Caudate nucleus (tissue), 63 donors: ENCODE measurements at places on chromosomes 2 and 18.

DNA sequence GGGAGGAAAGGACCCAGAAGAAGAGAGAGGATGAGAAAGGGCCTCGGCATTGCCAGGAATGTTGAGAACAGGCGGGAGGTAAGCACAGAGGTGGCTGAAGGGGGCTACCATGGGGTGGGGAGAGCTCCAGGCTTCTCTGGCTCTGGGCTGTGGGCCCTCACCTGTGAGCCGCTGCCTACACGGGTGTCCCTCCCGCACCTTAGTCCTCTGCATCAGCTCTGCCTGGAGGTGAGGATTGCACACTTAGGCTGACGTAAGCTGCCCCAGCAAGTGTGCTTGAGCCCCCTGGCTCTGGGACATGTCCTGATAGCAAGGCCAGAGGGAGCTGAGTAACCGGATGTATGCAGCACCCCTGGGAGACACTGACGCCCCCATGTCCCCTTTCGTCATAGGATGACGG lies 33.9 kb downstream of the TMEM18 start:
- no peak for DNase-seq

- no peak for DNase-seq
Measured at GRCh38 chr2:235063471-235063961, 111.7 kb downstream of the SH3BP4 start.

- no peak for DNase-seq
Measured at GRCh38 chr2:132651115-132652045, 18.6 kb downstream of the LYPD1 start.

DNA sequence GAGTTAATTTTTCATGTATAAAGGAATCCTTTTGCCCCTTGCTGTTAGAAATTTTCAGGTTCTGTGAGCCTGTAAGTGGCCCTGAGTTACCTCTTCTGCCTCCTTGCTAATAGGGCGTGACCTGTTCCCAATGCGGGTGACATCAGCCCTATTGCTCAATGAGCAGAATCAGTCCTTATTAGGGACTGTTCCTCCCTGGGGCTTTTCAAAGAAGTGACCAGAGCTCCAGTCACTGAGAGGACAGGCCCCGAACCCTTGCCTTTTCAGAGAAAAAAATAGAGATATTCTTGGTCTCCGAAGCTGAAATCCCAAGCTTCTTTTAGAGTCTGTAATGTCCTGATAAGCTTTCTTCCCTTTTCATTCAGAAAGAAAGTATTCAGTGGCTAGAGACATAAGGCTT lies 8.2 kb upstream of the APOB start:
- no peak for DNase-seq

- DNase-seq = no peak
Measured at GRCh38 chr2:176193048-176193447, 4.6 kb downstream of the HOXD1 start.

GRCh38 chr2:102082571-102083392 lies 59.8 kb upstream of the IL1R1 start:
- no peak for DNase-seq

- DNase-seq = no peak
Measured at GRCh38 chr2:41199334-41199733, 747.4 kb upstream of the SLC8A1 start.

DNA sequence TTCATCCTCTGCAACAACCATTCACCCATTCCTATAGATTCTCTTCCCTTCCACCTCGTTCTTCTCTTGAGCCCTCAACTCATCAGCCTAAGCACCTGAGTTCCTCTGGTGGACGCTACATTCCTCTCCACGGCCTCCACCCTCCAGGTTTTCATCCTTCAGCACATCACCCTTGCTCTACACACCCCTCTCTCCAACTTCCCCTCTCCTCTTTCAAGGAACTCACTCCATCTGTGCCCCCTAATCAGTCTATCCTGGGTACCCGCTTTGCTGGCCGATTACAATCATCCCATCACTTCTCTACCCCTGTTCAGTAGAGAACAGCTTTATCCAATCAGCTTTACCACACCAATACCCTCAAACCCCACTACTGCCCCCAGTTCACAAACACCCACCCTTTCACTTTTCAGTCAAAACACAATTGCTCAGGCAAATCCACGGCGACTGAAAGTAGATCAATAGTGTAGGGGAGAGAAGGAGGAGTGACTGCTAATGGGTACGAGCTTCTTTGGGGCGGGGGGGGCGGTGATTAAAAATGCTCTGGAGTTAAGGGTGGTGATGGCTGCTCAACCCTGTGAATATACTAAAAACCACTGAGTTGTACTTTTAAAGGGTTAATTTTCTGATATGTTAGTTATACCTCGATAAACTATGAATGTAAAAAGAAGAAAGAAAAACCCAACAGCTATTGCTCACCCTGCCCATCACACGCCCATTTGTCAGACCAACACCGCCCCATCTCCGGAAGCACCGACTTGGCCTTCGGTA lies 857 bp downstream of the DYM start:
- no peak for DNase-seq

GRCh38 chr2:241953324-241953928 lies 83.9 kb downstream of the RTP5 start:
- DNase-seq = no peak

DNA sequence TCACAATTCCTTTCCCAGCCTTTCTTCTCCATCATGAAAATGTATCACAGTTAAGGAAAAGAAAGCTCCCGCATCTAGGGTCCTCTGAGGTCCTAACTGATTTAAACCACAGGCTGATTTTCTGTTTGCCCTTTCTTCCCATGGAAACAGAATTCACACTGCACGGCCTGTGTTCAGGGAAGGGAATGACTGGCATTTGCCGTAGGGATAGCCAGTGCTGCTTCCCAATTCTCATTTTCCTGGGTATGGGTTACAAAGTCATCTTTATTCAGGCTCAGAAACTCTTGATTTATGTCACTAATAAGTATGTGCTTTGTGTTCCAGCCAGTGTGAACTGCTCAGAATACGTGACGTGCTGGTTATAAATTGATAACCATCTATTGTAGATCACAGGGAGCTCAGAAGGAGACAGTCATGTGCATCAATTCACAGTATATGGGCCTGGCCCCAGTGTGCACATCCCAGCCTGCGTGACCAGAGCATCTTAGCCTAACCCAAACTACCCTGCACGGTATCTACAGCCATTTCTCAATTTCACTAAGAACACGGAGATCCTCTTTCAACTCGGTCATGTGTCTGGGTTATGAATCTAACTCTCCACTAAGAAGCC lies 163.3 kb downstream of the LRRC30 start:
- DNase-seq = no peak

GRCh38 chr2:43047187-43047780 lies 179.1 kb downstream of the ZFP36L2 start:
- DNase-seq = no peak

DNA sequence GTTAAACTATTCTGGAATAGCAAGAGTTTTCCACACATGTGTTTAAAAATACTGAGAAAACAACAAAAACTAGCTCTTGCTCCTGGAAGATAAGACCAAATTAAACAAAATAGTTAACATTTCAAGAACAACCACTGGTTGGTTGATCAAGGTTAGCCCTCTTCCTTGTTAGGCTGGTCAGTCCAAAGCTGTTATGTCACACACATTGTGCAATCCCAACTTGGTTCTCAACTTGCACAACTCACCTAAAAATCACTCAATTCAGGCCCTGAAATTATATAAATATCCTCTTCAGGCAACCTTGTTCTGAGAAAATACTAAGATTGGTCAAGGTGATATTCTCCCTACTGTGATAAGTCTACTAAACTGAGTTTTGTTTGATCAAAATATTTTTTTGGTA lies 169.7 kb upstream of the LRP1B start:
- DNase-seq = no peak

GRCh38 chr2:127957240-127957639 lies 70.6 kb downstream of the SAP130 start:
- no peak for DNase-seq

DNA sequence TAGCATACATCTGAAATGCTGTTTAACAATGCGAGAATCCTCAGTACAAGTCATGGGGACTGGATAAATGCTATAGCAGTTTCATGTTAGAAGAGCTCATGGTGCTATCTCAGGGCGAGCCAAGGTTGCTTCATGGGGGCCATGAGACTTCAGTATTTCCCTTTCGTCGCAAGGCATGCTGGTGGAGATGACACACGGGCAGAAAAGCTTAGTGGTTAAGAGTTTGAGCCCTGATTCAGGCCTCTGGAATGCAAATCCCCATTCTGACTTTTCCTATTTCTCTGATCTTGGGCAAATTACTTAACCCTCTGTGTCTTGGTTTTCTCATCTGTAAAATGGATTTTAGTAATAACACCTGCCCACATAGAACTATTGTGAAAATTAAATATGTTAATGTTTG lies 57.4 kb upstream of the EPHA4 start:
- no peak for DNase-seq

- DNase-seq = peak; percentile 10
Measured at GRCh38 chr2:134075204-134075603, 178.7 kb upstream of the MGAT5 start.

DNA sequence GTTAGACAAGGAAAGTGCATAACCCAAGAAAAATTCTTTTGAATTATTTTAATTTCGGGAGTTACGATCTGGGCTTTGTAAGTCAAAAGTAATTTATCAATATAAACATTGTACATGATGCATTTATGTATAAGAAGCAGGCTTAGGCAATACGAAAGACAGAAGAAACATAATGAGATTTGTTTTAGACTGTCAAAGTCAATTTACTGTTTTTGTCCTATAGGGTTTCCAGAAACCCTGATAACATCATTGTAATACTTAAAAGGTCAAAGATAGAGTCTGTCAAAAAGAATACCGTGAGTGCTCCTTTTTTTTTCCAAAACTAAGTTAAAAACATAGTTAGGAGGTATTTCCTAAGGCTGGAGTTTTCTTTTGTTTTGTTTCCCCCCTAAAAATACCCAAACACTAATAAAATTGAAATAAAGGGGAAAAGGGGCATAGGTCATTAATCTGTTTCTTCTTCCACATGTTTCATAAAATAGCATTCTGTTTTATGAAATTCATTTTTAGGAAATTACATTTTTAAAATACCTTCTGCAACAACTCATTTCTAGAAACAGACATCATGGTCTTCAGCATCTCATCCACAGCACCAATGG lies 16.1 kb downstream of the C1D start:
- no peak for DNase-seq

DNA sequence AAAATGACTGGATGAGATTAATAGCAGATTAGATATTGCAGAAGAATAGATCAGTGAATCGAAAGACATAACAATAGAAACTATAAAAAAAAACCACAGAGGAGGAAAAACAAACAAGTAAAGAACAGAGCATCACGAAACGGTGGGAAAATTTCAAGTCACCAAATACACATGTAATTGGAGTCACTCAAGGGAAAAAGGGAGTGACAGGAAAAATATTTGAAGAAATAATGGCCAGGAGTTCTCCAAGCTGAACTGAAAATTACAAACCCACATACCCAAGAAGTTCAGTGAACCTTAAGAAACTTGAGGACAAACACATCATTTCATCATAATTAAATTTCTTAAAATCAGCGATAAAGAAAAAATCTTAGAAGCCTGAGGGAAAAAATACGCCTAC lies 11.0 kb upstream of the IL1R1 start:
- no peak for DNase-seq

DNA sequence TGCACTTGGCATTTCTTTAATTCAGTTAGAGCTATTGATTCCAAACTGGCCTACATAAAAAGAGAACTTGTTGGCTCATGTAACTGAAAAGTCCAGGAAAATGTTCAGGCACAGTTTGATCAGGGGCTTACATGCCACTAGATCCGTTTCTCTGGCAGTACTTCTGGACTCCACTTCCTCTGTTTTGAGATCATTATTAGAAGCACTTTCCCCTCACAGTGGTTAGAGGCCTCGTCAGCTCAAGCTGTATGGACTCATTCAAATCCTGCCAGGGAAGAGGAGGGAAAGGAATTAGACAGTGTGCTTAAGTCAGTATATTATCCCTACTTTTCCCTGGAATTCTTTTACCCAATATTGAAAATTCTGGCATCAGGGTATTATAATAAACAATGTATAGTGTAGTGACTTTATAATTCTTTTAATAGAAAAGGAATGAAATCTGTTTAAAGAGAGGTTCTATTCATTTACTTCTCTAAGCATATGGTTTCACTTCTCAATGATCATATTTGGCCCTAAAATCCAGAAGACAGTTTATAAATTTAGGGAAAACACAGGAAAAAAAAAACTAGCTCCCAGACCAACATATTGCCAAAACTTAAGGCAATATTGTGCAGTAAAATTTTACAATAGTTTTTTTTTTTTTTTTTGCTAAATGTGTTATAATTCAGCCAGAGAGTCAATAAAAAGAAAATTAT lies 92.0 kb downstream of the ARMC9 start:
- no peak for DNase-seq

DNA sequence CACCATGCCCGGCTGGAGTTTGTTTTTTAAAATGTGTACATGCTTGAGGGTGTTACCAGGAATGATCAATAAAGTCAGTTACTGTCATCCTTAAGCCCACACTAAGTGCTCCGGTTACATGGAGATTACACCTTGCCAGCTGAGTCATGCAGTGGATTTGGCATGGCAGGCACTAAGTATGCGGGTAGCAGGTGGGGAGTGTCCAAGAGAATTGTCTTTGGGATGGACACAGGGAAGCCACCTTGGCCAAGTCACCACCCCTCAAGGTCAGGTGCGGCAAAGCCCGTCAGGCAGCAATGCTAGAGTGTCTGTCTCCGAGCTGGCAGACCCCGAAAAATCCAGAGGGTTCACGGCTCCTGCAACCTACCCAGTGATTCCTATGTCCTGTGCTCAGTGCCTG lies 54.8 kb downstream of the GBX2 start:
- no peak for DNase-seq

GRCh38 chr18:9697121-9697520 lies 11.0 kb upstream of the RAB31 start:
- no peak for DNase-seq

GRCh38 chr18:52441794-52442193 lies 101.8 kb downstream of the DCC start:
- DNase-seq = no peak

DNA sequence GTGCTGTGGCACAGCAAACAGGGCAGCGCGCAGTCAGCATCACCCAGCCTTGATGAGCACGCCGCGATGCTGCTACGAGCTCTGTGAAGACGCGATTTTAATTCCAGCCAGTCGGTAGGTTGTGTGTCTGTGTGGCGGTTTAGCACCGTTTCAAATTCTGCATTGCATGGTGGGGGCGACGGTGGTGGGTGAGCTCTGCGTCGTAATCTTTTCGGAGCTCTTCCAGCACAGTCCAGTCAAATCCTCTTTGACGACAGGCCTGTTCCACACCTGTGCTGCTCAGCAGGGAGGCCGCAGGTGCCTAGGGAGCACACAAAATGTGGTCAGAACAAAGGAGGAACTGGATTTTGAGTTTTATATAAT lies 8.6 kb downstream of the ALLC start:
- DNase-seq = no peak

- no peak for DNase-seq
Measured at GRCh38 chr2:53473236-53473635, 294.4 kb upstream of the CHAC2 start.

GRCh38 chr2:240298803-240299709 lies 136.4 kb upstream of the GPC1 start:
- no peak for DNase-seq

- no peak for DNase-seq
Measured at GRCh38 chr2:44777036-44777435, 164.5 kb upstream of the SIX3 start.

GRCh38 chr2:120528693-120529076 lies 182.7 kb downstream of the INHBB start:
- no peak for DNase-seq

GRCh38 chr2:237625777-237626176 lies 1.6 kb upstream of the LRRFIP1 start:
- DNase-seq = no peak

- DNase-seq = no peak
Measured at GRCh38 chr2:189595417-189595816, 14.8 kb upstream of the SLC40A1 start.

- DNase-seq = no peak
Measured at GRCh38 chr2:170313347-170313991, 135.5 kb downstream of the MYO3B start.
